ENCODE measurements at places on chromosomes 1 and 21.

DNA sequence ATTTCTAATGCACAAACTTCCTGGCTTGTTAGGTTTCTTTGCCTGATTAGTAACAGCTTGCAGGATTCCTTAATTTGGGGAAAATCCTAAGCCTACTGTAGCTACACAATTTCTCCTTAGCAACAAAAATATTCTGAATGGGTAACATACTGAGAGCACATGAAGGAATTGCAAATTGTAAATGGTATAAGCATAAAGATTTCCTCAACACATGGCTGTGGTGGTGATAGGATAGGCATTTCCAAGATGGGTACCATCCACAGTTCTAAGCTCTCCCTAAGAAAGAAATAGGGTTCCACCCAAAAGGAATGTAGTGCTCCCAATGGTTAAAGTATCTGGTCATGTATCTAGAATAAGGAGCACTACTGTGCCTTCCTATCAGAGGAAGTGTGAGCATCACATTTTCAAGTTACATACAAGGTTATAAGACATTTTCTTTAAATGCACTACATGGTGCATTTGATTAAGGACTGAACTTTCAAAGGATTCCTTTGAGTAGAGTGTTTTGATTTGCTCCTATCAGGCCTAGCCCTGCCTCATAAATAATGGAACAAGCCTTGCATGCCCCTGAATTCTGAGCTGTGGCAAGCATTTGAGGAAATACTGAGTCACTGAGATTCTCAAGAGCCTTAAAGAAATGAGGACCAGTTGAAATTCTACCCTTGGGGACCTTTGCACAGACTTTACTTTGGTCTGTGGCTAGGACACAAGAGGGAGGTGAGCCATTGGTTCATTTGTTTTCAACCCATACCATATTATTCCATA, 286.4 kb downstream of the PTBP2 start:
- DNase-seq = no peak

GRCh38 chr1:48677306-48678287, 99.1 kb downstream of the BEND5 start:
- peak; percentile 79 for DNase-seq

- no peak for DNase-seq
These were observed 96.9 kb downstream of the DHRS3 start for GRCh38 chr1:12521096-12521495.

DNA sequence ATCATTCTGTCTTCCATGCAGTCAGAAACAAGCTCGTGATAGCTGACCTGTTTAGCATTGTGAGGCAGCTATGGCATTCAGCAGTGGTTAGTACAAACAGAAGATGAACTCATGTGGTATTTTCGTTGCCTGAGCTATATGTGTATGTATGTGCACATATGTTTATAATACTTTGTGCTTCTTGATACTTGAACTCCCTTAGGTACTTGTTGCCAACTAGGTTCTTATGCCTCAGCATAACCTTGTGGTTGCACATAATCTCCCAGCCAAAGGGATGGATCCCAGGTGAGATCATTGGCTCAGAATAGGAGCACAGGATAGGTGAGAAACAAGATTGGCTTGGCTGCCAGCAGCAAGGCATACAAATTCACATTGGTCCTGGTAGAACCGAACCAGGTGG, 86.1 kb downstream of the VPS26C start:
- DNase-seq = no peak

GRCh38 chr1:248926401-248927182, 20.6 kb downstream of the PGBD2 start:
- no peak for DNase-seq

GRCh38 chr1:166338105-166338504, 171.3 kb upstream of the FAM78B start:
- no peak for DNase-seq

GRCh38 chr1:36118447-36119204, 6.4 kb downstream of the COL8A2 start:
- no peak for DNase-seq

DNA sequence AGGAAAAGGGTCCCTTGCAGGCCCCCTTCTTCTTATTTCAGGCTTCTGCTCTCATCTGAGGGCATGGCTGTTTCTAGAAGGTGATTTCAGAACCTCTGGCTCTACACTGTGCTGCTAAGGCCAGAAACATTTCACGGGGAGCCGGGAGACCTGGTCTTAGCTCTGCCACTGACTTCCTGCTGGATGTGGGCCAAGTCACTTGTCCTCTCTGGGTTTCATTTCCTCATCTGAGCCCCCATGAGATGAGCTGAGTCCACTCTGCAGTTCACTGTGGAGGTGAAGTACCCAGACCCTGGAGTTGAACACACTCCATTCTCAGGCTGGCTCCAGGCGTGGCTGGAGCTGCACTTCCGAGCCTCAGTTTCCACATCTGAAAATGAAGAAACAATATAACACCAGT, 2.1 kb downstream of the PADI1 start:
- DNase-seq = peak; percentile 58

- DNase-seq = no peak
These were observed 144.5 kb downstream of the SLC45A1 start for GRCh38 chr1:8462371-8462892.

DNA sequence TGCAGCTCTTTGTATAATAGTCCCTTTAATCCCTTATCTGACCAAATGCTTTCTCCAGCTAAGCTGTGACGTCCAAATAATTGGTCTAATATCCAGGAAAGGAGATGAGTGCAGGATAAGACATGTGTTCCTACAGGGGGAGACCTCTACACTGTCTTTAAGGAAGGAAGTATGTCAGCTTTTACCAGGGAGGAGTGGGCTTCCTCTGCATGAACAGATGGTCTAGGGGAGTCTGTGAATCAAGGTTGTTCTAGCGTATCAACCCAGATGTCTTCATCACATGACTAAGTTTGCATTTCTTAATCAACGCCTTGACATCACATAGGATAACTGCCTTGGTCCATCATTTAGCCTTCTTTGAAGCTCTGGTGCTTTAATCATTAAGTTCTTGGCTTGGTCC, 528.2 kb downstream of the MRPL39 start:
- DNase-seq = no peak

DNA sequence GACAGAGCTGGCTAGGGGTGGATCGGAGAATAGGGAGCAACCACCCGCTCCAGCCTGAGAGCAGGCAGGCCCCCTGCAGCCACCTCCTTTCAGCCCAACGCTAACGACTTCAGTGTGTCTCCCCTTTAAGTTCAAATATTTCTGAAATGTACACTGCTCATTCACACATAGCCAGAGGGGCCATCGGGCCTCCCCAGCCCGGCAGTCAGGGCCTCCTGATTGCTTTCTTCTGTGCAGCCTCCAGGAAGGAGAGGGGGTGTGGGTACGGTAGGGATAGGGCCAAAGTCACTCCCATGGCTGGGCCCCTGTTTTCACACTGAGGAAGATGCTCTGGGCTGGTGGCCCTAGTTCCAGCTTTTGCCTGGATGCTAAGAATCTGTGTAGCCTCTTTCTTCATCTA, 64.8 kb downstream of the EPHB2 start:
- DNase-seq = no peak

GRCh38 chr1:11314959-11315358, 42.0 kb downstream of the UBIAD1 start:
- no peak for DNase-seq

- DNase-seq = no peak
These were observed 105.2 kb downstream of the ST3GAL3 start for GRCh38 chr1:43812579-43812978.

Data from mucosa of gallbladder (tissue), 1 donor.